ENCODE measurements at places on chromosomes 12 and 14.

DNA sequence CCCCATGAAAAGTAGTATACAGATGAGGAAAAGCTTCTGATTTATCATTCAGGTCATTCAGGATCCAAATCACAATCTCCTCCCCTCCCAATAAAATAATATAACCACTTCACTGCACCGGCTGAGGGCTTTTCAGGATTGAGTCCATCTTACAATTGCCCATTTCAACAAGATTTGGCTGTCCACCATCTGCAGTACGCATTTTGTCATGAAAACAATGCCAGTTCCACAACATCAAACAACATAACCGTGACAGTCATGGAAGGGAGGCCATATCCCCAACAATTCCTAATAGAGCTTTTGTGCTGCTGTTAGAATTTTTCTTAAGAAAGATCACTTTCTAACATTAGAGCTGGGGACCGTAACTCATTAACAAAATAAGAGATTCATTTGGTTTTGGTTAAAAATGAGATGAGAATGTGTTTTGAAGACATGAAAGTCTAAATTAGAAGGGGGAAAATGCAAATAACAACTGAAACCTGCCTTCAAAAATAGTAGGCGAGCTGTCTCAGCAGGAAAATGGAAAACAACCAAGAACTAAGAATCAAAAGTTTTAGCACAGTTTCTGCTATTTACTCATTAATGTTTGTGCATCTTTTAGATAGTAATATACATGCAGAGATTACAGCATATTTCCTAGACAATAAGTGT is 38.3 kb upstream of the TMTC2 start:
- no peak for DNase-seq

GRCh38 chr12:14418451-14418890 is 53.0 kb downstream of the ATF7IP start:
- no peak for DNase-seq

- no peak for DNase-seq
These were observed 14.4 kb downstream of the FGD6 start for GRCh38 chr12:95202691-95203486.

GRCh38 chr12:76706761-76707160 is 57.2 kb upstream of the ZDHHC17 start:
- DNase-seq: no peak

DNA sequence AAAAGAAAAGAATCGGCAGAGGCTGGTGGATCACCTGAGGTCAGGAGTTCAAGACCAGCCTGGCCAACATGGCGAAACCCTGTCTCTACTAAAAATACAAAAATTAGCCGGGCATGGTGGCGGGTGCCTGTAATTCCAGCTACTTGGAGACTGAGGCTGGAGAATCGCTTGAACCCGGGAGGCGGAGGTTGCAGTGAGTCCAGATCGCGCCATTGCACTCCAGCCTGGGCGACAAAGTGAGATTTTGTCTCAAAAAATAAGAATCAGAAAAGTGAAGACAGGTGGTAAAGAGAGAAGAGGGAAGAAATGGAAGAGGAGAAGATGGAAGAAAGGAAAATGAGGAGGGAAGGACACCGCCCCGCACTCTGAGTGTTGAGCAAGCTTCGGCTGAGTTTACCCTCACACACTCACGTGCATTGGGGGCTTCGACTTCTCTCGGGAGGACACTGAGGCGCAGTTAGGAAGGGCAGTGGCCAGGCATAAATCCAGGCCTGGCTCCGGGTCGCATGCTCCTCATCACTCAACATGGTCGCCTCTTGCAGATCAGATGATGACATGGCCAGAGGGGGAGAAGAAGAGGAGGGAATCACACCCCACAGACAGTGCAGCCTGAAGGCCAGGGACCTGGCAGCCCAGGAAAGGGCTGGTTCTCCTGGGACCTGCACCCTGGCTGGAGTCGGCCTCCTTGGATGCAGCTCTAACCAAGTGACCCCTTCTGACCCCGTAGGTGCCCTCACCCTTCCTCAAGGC is 61.1 kb downstream of the PRMT8 start:
- no peak for DNase-seq

- DNase-seq: no peak
These were observed 98.0 kb downstream of the VCPKMT start for GRCh38 chr14:50018201-50018932.

DNA sequence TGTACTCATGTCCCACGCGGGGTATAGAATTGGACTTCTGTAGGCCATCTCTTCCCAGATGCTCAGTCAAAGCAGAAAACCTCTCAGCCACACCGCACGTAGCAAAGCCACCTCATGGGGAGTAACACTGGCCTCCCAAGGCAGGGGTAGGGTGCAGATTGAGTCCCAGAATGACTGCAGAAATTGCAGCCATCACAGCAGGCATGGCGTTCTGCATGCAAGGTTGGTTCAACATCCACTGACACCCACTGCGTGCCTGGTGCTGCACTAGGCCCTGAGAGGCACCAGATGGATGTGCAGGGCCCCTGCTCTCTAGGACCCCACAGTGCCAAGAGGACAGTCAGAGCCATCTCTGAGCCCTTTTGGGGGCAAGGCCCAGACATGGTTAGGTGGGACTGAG is 39.9 kb downstream of the RAB35 start:
- DNase-seq: no peak

- DNase-seq: no peak
These were observed 99.4 kb upstream of the FRMD6 start for GRCh38 chr14:51552275-51552674.

GRCh38 chr12:75548879-75549278 is 37.5 kb upstream of the KRR1 start:
- no peak for DNase-seq

- DNase-seq: peak; percentile 88
These were observed 7.0 kb upstream of the UBC start for GRCh38 chr12:124921200-124922031.

DNA sequence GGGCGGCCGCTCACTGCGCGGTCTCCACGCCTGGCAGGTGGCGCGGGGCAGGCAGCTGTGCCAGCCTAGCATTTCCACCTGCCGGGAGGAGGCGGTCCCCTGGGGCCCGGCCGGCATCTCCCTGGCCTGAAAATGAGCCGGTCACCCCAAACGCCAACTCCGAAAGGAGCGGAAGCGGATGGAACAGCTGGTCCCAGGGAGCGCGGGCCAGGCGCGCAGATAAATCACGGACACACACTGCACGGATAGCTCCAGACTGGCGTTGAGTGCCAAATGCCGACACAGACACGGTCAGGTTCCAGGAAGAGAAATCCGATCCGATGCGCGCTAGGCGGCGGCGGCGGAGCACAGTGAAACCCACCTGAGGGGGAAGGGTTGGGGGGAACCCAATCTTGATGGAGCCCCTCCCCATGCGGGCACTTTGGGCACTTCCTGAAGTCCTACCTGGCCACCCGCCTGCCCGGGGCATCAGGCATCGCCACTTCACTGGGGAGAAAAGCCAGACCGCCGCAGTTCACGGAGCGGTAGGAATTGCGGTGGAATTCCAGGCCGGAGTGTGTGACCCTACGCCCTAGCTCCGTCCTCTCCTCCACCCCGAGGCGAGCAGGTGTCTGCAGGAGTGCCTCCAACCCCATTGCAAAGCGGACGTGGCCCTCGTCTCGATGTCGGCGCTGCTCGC is 624 bp upstream of the PLEKHD1 start:
- DNase-seq: no peak

GRCh38 chr12:85617307-85618091 is 218.7 kb downstream of the RASSF9 start:
- DNase-seq: no peak

DNA sequence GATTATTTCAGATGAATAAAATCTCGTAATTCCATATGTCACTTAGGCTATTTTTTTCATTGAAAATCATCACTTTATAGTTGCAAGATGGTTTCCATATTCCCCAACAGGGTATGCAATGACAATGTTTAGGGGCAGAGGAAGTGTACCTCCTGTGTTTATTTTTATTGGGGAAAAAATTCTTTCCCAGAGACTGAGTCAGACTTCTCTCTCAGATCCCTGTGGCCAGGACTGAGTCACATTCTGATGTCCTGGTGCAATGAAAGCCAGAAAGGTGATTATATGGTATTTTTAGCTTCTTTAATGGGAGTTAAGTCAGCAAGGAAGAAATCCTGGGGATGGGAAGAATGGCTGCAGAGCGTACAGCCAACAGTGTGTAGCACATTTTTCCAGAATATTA is 196.9 kb upstream of the ALG10 start:
- no peak for DNase-seq

GRCh38 chr12:29116414-29116813 is 32.7 kb upstream of the FAR2 start:
- no peak for DNase-seq

- DNase-seq: no peak
These were observed 162.4 kb upstream of the FSCB start for GRCh38 chr14:44669496-44669895.

DNA sequence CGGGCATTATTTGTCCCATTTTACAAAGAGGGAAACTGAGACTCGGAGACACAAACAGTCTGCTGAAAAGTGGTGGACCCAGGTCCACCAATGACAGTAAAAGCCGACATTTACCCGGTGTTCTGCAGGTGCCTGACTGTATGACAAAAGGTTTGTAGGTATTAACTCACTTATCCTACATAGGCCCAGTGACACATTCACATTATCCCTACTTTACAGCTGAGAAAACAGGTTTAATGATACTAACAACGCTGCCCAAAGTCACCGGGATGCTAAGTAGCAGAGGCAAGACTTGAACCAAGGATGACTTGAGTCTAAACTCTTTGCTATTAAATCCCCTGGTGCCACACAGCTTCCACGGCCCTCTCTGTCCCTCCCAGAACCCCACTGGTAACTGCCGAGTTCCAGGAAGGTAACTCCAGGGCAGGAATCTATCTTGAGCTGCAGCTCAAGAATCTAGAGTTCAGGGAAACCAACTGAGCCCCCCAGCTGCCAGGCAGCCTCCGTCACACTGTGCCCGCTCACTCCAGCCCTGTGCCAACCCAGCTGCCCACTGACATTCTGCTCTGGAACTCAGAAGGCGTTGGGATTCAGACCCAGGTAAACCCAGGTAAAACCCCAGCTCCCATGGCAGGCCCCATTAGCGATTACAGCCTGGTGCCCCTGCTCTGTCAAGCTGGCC is 33.7 kb downstream of the SYNE3 start:
- DNase-seq: no peak

DNA sequence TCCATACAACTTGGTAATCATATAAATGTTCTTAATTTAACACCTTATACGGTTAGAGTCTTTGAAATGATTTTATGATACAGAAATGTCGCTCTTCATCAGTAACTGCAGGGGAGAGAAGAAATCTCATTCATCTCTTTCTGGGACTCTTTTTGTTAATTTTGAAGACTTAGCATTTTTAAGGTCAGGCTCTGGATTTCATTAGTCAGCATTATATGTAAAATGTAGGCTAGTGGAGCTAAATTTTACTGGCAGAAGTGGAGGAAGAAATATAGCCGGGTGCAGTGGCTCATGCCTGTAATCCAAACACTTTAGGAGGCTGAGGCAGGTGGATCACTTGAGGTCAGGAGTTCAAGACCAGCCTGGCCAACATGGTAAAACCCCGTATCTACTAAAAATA is 4.7 kb upstream of the PTGR2 start:
- no peak for DNase-seq

DNA sequence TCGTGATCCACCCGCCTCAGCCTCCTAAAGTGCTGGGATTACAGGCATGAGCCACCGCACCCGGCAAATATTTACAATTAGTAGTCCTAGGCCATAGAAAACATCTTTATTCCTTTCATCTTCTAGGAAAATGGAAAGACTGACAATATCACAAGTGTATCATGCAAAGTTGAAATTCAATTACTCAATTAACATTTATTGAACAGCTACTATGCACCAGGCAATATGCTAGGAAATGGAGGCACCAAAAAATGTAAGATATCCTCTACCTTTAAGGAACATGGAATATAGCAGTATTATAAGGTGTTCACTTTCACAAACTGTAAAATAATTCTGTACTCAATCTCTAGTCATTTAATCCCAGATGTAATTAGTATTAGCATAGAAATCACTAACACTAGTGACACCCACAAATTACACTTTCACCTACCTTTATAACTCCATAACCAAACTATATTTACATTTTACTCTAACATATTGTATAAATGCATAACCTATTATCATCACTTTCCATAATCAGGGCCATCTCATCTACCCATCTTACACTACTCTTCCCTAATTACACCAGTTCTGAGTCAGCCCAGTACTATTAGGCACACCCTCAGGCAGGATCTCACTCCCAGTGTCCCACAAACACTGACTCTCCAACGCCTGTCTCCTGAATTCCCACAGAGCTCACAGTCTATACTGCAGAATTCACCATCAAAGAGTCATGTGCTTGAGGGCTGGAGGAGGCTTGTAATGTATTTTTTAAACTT is 10.4 kb downstream of the CORO1C start:
- DNase-seq: no peak
